SW480 (cell line): ENCODE measurements at places on chromosomes 2 and 18.
A peak's percentile ranks its signal among the peaks of the same experiment; 100 is the strongest.

DNA sequence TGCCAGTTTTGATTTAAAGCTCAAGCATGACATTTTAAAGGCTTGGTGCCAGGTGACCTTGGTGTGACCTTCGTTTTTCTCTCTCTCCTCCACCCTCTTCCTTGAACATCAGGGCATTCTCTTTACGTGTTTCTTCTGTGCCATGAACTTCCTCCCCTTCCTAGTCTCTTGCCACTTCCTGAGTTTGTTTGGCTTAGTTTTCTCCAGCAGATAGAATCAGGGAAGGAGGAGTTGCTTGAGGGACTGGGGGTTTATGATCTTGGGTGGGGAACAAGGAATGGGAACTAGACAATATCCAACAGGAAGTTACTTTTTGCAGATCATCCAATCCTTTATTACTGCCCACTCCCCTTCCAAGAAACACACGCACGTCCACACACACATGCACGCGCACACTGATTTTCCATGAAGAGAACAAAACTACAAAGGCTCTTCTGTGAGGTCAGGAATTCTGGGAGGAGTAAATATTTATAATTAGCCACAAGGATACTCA, 210.6 kb upstream of the EPAS1 start:
- no peak for DNase-seq

DNA sequence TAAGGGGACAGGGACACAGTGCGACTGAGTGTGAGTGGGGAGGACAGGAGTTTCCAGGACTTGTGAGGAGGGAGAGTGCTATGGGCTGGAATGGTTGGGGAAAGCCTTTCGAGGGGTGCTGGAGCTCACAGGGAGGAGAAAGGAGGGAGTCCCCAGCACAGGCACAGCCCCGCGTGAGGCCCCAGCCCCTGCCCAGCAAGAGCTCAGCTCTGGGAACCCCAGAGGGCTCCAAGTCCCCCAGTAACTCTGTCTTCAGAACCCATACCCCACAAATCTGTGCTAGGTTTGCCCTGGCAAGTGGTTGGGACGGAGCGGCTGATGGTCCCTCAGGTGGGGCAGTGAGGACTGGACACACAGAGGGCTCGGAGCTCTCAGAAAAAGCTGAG, 75.4 kb downstream of the SFXN5 start:
- DNase-seq: no peak

- DNase-seq: no peak
Measured at GRCh38 chr2:215363461-215364156, 51.8 kb downstream of the ATIC start.

- DNase-seq: no peak
Measured at GRCh38 chr2:169798397-169798717, 314 bp upstream of the SSB start.

DNA sequence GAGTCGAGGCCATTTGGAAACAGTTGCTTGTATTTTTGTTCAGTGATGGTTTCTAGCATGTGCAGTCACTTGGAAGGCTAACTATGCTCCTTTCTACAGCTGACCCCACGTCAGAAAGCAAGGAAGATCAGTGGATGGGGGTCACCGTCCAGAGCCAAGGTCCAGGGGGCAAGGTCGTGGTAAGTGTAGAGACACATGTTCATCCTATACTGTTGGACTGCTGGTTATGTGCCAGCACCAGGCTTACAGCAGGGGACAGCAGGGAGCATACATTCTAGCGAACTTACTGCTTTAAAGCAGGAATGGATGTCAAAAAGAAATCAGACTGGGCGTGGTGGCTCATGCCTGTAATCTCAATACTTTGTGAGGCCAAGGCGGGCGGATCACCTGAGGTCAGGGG, 40.0 kb downstream of the ITGA6 start:
- DNase-seq: no peak

DNA sequence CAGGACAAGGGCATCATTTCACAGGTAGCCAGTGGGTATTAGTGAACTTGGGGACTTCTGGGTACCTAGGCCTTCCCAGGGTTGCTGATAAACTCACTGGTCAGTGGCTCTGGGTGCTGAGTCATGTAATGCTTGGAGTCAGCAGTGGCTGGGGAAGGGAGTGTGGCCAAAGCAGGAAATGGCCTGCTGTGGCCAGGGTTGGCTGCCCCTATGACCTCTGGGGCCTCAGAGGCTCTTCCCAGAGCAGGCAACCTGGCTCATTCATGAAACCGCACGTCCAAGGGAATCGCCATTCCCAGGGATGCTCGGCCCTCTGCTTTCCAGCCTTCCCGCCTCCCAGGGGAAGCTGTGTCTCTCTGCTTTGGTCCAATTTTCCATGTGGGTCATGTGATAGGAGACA, 294.9 kb downstream of the DYSF start:
- DNase-seq: peak; percentile 11

- DNase-seq: no peak
Measured at GRCh38 chr2:47457268-47457667, 54.3 kb downstream of the MSH2 start.

- DNase-seq: no peak
Measured at GRCh38 chr18:56711708-56712445, 60.7 kb downstream of the WDR7 start.

GRCh38 chr2:133841900-133842299, 273.6 kb upstream of the NCKAP5 start:
- no peak for DNase-seq

GRCh38 chr2:181771356-181771755, 91.0 kb upstream of the NEUROD1 start:
- DNase-seq: no peak

DNA sequence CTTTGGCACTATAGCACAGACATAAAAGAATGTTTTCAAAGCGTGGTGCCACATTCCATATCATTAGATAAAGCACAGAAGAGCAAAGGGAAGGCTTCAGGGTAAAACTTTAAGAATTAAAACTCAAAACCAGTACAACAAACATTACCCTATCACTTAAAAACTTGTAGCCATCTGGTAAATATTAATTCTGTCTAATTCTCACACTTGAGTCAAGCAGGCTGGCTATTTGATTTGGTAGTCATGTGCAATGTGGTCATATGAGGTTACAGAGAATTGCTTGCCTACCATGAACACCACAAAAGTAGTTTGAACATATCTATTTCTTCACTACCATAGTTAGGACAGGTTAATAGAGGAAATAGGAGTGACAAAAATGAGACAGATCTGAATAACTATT, 244.9 kb downstream of the IRS1 start:
- no peak for DNase-seq

DNA sequence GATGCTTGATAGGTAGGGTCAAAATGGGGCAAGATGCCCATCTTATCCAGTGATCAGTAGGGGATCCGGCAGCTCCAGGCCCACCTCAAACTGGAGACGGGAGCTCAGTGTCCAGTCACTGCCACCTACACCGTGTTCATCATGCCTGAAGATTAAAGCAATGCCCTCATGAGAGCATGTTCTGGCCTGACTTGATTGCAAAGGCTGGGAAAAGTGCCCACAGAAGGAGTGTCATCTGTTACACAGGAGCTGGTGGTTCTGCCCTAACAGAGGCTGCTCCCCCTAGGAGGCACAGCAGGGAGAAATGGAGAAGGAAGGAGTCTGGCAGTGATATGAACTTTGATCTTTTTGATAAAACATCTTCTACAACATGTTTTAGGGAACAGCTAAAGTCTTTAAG, 92.3 kb downstream of the CCBE1 start:
- DNase-seq: no peak
